SJCRH30 (cell line): ENCODE measurements at places on chromosomes 5 and 9. TPM values are rescaled to one million over a fixed set of nuclear protein-coding genes. Genes with fewer than 3 reads are reported as not detected.

The CRHBP gene
- total RNA-seq = not detected in 2 replicates

- no peak for DNase-seq
Observed at GRCh38 chr5:88873447-88873846, 9.5 kb downstream of the MEF2C start.

DNA sequence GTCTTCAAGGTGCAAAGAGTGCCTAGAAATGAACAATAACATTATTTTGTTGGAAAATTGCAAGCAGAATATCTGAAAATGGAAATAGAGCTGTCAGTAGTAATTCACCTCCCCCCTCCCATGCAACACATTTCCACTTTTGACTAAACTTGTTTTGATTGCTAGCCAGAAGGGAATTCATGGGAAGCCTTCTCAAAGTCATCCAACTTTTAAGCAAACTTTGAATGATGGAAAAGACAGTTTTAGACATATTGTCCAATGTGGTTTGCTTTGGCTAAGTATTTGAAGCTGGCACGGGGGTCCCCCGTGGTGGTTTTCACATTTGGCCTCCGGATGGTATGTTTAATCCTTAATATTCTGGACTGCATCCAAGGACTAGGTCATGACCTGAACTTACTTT, 7.5 kb downstream of the NR2F1 start:
- no peak for DNase-seq

DNA sequence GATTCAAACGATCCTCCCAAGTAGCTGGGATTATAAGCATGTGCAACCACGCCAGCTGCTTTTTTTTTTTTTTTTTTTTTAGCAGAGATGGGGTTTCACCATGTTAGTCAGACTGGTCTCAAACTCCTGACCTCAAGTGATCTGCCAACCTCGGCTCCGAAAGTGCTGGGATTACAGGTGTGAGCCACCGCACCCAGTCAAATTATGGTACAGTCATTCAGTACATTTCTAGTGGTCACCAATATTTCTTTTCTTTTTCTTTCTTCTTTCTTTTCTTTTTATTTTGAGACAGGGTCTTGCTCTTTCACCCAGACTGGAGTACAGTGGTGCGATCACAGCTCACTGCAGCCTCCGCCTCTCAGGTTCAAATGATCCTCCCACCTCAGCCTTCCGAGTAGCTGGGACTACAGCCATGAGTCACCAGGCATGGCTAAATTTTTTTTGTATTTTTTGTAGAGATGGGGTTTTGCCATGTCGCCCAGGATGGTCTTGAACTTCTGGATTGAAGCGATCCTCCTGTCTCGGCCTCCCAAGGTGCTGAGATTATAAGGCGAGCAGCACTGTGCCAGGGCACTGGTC, 25.4 kb upstream of the DCP2 start:
- DNase-seq = no peak
